ENCODE measurements at places on chromosomes 1 and 21.

DNA sequence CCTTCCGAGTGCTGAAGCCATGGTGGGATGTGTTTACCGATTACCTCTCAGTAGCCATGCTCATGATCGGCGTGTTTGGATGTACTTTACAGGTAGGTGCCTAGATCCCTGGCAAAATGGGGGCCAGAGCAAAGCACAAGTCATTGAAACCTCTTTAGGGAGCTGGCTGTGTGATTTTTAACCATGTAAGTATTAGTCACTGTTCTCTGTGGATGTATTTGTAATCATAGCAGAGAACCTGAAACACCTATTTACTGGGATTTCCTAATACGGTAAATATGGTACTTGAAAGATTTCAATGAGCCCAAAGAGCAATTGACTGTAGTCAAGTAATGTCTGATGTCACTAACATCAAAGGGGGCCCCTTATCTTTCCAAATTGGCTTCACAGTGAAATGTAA is 53.6 kb downstream of the LRRC8C start:
- DNase-seq, result no peak

GRCh38 chr1:17831597-17831996 is 76.5 kb downstream of the ACTL8 start:
- peak; percentile 39 for DNase-seq

DNA sequence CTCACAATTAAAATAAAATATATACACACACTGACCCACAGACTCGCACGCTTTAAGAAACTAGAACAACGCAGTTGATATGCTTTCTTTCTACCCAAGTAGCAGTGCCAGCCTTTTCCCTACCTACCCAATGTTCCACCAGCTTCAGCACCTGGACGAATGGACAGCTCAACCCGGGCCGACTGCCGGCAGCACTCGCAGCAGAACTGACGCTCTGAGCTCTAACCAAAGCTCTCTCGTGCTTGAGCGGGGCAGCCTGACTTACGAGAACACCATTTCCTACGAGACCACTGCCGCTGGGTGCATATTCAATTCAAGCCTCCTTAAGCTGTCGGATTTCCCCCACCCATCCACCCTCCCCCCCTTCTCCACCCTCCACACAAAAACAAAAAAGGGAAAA is 127.4 kb upstream of the DPYD start:
- DNase-seq, result peak; percentile 89

GRCh38 chr1:27342778-27343638 is 1.2 kb downstream of the SYTL1 start:
- peak; percentile 89 for DNase-seq

DNA sequence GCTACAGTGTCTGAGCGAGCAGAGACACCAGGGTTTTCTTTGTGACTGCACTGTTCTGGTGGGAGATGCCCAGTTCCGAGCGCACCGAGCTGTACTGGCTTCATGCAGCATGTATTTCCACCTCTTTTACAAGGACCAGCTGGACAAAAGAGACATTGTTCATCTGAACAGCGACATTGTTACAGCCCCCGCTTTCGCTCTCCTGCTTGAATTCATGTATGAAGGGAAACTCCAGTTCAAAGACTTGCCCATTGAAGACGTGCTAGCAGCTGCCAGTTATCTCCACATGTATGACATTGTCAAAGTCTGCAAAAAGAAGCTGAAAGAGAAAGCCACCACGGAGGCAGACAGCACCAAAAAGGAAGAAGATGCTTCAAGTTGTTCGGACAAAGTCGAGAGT is 2.7 kb downstream of the ZBTB18 start:
- no peak for DNase-seq

GRCh38 chr21:14987370-14988170 is 77.2 kb downstream of the NRIP1 start:
- DNase-seq, result no peak

- DNase-seq, result no peak
These were observed 176.5 kb downstream of the VAV3 start for GRCh38 chr1:107788206-107789202.

DNA sequence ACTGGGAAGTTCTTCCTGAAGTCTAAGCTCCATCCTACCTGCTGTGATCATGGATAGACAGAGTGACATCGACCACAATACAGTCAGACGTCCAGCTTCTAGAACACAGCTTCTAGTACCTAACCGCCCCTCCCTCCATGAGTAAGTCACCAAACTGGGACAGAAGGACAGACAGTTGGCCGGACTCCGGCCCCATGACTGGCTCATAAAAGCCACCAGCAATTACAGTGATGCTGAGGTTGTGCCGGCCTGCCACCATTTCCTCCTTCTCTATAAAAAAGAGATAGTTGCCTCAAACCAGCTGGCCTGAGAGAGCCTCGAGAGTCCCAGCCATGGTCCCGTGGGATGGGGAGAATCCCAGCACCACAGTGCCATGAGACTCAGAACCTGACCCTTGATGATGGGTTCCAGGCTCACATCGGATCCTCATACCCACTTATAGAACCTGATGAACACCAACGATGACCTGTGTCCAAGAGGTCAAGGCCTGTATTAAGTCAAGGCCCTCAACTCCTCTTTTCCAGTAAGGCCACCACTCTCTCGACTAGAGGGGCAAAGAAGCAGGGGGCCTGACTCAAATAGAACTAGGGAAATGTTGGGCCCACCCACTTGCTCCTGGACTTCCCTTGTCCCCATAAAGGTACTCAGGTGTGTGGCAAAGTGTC is 3.4 kb downstream of the MEF2D start:
- no peak for DNase-seq

- peak; percentile 76 for DNase-seq
These were observed 5.7 kb upstream of the KCNE1 start for GRCh38 chr21:34517491-34518245.

GRCh38 chr1:156549390-156549789 is 23.0 kb downstream of the IQGAP3 start:
- no peak for DNase-seq

- no peak for DNase-seq
These were observed 29.3 kb downstream of the COP1 start for GRCh38 chr1:176177764-176178163.

DNA sequence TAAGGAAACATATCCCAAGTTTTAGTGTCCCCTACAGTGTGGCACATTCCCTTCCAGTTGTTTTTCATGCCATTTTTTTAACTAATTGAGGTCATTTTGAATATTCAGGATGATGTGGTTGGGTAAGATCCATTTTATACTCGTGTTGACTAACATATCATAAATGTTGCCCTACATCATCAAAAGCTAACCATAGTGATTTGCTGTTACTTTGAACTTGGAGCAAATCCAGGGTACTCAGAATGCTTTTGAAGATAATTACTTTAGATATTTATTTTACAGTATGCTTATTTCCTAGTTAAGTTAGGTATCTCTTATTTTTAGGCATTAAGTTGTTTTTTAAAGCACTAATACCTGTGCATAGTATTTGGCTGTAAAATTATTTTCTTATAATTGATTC is 57.8 kb downstream of the DYRK1A start:
- DNase-seq, result no peak

DNA sequence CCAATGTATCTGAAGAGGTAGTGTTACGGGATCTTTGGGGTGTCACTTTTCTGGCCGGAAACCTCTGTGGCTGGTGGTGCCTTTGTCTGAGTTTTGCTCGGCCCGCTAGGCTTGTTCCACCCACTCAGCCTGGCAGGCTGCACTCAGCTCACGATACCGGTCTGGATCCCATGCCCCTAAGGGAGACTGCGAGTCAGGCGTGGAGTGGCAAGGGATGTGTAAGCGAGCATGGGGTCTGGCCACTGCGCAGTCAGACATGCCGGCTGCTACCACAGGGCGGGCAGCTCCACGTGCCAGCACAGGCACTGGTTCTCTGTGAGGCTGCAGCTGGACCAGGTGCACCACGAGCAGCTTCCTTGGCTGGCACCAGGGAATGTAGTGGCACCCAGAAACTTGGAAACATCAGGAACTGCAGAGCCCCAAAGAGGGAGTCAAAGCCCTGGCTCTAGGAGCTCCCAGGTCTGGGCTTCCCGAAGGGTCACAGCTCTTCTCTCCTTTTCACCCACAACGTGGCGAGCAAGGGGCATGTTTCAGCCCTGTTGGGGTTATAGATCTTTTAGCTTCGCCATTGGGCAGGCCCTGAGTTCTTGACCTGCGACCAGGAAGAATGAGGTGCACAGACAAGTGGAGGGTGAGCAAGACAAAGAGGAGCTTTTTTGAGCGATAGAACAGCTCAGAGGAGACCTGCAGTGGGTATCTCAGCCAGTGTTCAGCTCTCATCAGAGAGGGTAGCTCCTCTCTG is 23.8 kb upstream of the LRRC8C start:
- DNase-seq, result no peak

DNA sequence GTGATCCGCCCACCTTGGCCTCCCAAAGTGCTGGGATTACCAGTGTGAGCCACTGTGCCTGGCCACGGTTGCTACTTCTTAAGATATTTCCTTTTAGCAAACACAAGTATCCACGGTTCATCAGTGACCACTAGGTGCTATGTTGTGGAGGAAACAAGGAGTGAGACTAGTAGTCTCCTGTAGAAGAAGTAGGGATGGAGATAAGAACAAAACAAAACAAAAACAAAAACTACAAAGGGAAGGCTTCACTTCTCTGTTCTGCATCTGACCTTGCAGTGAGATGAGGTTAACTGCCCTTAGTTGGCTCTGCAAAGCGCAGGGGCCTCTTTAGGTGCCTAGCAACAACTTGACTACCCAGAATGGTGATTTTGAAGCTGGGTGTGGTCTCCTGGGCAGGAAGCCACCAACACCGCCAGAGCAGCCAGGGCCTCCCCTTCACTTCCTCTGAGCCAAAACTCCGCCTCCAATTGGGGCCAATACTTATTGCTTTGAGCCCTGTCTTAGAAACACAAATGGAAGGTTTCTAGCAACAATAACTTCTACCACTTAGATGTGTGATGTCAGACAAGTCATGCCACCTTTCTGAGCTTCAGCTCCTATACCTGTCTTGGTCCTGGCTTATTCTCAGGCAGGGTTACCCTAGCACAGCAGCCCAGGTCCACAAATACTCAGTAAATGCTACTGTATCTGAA is 12.8 kb upstream of the CDC42 start:
- peak; percentile 97 for DNase-seq

DNA sequence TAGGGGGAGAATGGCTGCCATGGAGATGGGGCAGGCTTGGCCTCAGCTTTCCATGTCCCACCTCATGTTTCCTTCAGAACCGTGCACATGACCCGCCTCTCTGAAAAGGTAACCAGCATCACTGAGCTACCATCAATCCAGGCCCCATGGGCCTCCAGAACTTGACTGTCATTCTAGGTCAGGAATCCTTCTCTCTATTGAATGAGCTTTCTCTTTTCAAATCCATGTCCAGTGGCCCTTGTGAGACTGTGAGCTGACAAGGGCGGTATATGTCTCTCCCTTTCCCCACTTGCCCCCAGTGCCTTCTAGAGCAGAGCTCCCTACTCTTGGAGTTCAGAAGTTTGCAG is 4.4 kb downstream of the CSRP1 start:
- DNase-seq, result no peak

- DNase-seq, result no peak
These were observed 159.5 kb upstream of the KCTD3 start for GRCh38 chr1:215407575-215407974.

GRCh38 chr1:82227306-82228095 is 426.8 kb downstream of the ADGRL2 start:
- DNase-seq, result peak; percentile 39

- DNase-seq, result peak; percentile 98
These were observed 826 bp downstream of the LAPTM5 start for GRCh38 chr1:30756545-30757351.
